ENCODE measurements at places on chromosomes 12 and 14.

GRCh38 chr12:51907083-51907855 is at the start of gene ACVRL1:
TSS of gene ACVRL1 (plus strand) at chr12:51907504. CDS start at chr12:51912475, 4,971 bp downstream.
- no peak for DNase-seq

DNA sequence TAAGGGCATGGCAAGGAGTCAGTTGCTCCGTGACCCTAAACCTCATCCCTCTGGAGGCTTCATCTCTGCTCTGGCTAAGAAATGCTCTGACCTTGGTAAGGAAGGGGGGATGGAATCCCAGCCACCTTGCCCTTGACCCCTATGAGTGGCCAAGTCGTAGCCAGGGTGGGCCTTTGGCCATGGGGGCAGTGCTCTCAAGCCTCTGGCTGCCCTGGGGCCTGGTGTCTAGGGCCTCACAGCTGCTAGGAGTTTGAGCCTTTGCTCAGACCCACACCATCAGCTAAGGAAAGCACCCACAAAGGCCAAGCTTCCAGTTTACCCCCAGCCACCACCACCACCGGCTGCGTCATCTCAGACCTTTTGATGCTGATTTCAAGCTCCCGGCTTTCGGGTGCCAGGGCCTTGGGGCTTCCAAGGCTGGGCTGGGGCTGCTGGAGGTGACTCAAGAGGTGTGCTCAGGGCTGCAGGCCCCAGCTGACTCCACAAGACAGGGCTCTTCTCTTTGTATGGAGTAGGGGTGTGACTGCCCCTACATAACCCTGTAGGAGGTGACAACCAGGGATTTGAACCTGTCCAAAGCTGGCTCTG is 3.7 kb downstream of the ASB2 start:
- DNase-seq: no peak

DNA sequence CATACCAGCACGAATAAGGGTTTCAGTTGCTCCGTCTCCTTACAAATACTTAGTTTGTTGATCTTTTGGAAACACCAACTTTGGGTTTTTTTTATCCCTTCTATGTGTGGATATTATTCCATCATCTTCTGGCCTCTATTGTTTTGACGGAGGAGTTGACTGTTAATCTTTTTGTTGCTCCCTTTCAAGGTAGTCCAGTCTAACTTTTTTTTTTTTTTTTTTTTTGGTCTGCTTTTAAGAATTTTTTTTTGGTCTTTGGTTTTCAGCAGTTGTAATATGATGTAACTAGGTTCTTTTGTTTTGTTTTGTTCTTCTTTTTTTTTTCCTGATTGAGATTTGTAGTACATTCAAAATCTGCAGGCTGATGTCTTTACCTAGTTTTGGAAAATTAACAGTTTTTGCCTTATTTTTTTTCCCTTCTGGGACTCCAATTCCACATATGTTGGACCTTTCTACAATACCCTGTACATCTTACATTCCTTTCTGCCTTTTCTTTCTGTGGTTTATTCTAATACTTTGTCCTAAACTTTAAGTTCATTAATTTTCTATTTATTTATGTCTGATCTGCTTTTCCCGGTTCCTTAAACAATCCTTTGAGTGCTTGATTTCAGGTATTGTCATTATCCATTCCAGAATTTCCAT is 54.9 kb downstream of the DNAH10 start:
- DNase-seq: no peak

GRCh38 chr12:85688837-85689236 is 147.4 kb downstream of the RASSF9 start:
- no peak for DNase-seq

DNA sequence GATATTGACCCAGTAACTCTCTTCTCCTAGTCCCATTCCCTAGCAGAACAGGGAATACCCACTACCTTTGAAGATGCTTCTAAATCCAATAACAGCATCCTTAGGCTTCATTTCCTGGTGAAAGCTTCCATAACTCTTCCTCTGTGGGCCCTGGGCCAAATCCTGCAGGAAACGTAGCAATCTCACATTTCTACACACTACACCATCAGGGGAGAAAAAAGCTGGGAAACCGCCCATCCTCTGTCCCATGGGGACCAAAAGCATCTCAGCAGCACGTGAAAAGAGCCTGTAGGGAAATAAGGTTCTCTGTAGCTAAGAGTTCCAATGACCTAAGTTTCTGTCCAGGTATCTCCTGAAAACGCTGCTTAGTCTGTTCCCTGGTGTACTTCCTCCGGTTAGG is 340.2 kb downstream of the DPF3 start:
- no peak for DNase-seq

DNA sequence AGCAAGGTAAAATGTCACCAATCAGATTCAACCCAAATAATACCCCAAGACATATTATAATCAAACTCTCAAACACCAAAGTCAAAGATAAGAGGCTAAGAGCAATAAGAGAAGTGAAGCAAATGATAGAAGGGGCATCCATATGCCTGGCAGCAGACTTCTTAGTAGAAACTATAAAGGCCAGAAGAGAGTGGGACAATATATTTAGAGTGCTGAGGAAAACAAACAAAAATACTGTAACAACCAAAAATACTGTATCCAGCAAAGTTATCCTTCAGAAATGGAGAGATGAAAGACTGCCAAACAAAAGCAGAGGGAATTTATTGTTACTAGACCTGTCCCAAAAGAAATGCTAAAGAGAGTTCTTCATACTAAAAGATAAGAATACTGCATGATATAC is 25.8 kb downstream of the COX16 start:
- DNase-seq: no peak

DNA sequence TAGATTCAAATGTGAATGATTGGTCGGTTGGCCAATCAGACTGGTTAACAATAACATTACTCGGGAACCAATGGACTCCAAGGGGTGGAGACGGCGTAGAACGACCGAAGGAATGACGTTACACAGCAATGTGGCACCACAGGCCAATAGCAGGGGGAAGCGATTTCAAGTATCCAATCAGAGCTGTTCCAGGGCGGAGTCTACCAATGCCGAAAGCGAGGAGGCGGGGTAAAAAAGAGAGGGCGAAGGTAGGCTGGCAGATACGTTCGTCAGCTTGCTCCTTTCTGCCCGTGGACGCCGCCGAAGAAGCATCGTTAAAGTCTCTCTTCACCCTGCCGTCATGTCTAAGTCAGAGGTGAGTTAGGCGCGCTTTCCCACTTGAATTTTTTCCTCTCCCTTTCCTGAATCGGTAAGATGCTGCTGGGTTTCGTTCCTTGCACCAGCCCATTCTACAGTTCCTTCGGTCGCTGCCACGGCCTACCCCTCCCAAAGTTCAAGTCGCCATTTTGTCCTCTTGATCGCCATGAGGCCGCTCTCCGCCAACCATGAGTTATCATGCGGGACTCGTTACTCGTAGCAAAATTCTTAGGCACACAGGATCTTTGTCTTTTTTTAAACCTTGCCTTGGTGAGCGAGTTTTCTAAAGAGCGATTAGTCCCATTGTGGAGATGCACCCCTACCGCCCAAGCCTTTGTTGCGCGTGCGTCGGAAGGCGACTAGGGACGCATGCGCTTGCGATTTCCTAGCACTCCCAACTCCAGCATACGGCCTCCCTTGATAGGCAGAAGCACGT is at the start of gene HNRNPA1:
HNRNPA1 (plus strand) TSS at position 259 of the 793 bp plus-strand sequence; CDS start at position 341, 82 bp downstream.
- peak; percentile 100 for DNase-seq

DNA sequence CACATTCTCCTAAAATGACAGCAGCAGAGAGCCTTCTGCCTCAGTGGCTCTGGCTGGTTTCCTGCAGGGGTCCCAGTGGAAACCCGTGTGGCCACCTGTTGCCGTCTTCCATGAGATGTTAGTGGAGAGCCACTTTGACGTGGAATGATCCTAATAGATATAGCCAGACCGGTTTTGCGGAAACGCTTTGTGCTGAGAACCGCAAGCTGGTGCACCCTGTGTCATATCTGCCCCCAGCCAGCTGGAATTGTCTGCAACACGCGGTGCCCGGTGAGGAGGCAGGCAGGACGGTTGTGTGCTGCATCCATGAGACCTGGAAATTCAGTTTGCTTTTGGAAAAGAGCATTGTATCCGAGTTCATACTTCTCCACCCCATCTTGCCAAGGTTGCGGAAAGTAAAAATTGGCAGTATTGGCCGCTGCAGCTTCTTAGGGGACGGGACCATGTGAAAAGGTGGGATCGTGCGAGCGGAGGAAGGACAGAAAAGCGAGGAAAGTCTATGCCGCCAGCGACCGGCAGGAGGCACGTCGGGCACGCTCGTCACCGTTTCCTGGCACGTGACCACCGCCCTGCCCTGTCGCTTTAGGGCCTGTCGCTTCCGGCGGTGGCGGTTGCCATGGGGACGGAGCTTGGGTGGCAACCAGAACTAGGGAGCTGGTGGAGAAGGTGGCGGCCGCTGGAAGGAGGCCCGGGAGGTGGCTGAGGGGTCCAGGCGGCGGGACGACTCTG is at the start of gene CFAP251:
CFAP251 (plus strand) TSS at position 643 of the 729 bp plus-strand sequence. CDS start 2,714 bp downstream, outside the sequence.
- DNase-seq: peak; percentile 24

DNA sequence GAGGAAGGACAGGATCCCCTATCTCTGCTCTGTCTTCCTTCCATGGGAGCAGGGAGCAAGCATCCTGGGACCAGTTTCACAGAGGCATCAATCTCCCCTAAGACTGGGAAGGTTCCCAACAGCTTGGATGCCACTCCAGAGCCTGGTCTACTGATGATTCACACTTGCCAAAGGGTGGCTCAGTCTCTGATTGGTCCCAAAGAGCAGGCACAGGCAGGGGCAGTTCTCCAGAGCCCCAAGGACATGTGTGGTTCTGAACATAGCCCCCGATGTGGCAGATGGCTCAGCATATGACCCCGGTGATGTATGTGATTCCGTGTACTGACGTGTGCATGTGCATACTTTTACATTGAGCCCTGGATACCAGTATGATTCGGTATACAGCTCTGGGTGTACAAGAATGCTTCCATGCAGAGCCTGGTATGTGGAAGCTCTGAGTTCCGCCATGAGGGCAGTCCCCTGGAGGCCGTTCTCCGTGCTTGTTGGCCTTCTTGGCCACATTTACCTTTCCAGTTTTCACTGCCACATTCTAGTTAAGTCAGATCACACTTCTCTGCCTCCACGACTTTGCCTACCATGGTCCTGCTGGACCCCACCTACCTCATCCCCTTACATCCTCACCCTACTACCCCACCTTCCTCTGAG is 21.2 kb downstream of the ITGA7 start:
- DNase-seq: no peak

DNA sequence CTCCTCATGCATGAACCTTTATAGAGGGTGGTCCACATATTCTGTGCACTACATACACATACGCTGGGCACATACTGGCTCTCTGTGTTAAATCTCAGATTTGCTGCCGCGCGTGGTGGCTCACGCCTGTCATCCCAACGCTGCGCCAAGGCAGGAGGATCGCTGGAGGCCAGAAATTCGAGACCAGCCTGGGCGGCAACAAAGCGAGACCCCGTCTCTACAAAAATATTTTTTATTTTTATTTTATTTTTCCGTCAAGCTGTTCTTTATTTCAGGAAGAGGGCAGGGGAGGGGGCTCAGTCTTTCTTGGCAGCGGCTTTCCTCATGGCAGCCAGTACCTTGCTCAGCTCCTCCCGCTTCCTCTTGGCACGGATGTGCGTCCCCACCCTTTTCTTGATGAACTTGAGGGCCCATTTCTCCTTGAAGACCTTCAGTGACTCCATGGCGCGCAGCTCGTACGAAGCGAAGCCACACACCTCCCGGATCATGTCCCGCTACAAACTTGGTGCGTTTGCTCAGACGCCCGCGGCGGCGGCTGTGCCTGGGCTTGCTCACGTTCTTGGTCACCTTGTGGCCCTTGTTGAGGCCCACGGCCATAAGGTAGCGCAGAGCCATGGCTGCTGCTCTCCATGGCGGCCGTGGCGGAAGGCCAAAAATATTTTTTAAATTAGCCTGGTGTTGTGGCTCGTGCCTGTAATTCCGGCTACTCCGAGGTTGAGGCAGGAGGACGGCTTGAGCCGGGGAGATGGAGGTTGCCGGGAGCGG is 3.2 kb downstream of the DCAF4 start:
- DNase-seq: no peak

- no peak for DNase-seq
These were observed 28.7 kb downstream of the AICDA start for GRCh38 chr12:8584004-8584403.

GRCh38 chr14:74577247-74577947 is 34.6 kb downstream of the LTBP2 start:
- no peak for DNase-seq

DNA sequence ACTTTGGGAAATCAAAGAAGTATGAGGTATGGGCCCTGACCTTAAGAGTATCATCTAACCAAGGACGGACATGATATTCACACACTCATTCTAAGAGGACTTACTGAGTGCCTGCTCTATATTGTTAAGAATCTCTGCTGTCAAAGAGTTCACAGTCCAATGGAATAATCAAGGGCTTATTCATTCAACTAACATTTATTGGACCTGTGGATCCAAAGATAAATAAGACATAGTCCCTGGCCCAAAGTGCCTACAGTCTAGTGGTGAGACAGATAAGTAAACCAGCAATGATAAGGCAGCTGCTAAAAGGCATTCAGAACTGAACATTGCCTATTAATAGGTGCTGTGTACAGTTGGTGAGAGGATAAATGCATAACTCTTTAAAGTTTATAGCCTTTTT is 11.0 kb downstream of the WDR20 start:
- DNase-seq: no peak

- no peak for DNase-seq
These were observed 319.9 kb downstream of the KCNC2 start for GRCh38 chr12:74889563-74890236.

- no peak for DNase-seq
These were observed 29.0 kb downstream of the PALS1 start for GRCh38 chr14:67270145-67270753.

- DNase-seq: no peak
These were observed 58.9 kb downstream of the GALNT9 start for GRCh38 chr12:132270516-132270915.
